GOT3 (cell line): ENCODE measurements at places on chromosomes 11 and 22.

- DNase-seq, result no peak
Observed at GRCh38 chr11:12312132-12312531, 65.2 kb upstream of the PARVA start.

- DNase-seq, result no peak
Observed at GRCh38 chr11:60485987-60486386, 6.6 kb upstream of the MS4A12 start.

DNA sequence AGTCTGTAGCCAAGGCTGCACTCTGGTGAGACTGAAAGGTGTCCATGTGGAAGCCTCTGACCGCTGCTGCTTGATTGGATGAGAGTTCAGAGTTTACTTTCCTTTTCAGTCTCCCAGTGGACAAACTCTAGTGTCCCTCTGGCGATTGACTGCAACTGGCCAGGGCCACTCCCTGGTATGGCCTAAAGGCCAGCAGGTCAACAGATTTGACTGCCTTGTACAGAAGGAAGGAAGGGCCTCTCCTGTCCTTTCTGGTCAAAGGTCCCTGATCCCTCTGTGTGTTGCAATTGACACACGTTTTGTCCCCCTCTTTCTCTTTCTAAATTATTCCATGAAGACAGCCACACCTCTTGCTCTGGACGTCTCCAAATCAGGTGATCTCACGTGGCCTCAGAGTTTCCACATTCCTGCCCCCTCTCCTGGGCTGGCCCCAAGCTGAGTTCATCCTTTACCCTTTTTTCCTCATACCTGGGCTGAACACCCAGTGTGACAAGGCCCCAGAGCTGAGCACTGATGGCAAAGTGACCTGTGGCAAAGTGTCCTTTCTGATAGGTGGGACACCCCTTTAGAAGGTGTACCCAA, 18.7 kb upstream of the FBLN1 start:
- DNase-seq, result no peak

GRCh38 chr22:43969989-43970755, 14.9 kb downstream of the SAMM50 start:
- no peak for DNase-seq

GRCh38 chr11:118574636-118575035, 2.4 kb downstream of the ARCN1 start:
- DNase-seq, result no peak

GRCh38 chr11:75514596-75514995, 11.1 kb downstream of the GDPD5 start:
- no peak for DNase-seq

DNA sequence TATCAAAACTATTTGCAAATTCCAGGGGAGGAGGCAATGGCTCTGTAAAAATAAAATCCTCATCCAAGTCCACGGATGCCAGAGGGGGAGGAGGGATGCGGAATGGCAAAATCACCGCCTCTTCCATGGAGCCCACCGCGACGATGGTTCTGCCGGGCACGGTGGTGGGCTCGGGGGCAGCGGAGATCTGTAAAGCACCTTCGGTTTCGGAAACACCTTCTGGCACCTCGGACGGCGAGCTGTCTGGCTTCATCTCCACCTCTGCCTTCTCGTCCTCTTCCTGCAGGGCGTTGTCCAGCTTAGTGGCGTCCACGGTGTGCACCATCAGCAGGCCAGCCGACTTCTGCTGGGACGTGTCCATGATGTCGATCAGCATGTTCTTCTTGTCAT, 87.7 kb downstream of the CTTN start:
- no peak for DNase-seq

DNA sequence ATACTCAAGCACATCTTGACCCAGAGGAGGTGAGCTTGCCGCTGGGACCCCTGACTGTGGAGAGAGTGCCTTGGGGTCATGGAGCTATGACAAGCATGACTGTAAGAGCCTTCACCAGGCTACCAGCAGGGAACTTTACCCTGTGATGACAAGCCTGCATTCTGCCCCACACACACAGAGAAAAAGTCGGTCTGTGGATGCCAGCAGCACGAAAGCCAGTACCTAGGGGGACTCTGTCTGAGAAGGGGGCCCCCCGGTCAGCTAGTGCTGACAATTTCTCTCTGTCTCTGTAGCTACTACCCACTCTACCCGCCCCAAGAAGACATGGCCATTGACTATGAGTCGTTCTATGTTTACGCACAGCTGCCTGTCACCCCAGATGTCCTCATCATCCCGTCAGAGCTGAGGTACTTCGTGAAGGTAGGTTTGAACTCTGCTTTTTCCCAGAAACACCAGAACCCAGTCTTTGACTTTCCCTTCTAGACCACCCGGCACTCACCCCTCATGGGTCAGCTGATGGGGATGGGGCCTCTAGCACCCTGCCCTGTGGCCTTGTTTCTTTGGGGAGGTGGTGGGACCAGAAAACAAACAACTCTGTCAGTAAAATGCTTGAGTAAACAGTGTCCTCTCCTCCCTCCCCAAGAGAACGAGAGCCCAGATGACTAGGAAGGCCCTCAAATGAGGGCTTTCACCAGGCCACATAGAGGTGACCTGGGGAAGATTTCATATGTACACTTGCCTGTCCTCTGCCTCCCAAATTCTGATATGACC, 18.9 kb upstream of the CDC42EP2 start:
- no peak for DNase-seq

DNA sequence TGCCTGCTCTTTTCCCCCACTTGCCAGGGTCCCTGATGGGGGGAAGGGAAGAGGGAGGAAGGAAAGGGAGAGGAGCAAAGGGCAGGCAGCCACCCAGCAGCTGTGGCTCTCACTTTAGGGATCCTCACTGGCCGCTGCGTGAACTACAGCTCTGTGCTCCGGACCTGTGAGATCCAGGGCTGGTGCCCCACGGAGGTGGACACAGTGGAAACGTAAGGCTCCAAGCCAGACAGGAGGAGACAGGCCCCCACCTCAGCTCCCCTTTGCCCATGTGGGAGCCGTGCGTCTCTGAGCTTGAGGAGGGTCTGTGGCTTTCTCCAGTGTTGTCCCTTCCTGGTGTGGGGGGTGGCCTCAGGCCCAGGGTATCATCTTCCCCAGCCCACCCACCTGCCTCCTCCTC, 9.9 kb downstream of the P2RX3 start:
- DNase-seq, result no peak

GRCh38 chr11:70270104-70270876, at the start of gene PPFIA1:
PPFIA1 (plus strand) TSS chr11:70270690; CDS start chr11:70272173, 1,483 bp downstream.
- DNase-seq, result peak; percentile 72

DNA sequence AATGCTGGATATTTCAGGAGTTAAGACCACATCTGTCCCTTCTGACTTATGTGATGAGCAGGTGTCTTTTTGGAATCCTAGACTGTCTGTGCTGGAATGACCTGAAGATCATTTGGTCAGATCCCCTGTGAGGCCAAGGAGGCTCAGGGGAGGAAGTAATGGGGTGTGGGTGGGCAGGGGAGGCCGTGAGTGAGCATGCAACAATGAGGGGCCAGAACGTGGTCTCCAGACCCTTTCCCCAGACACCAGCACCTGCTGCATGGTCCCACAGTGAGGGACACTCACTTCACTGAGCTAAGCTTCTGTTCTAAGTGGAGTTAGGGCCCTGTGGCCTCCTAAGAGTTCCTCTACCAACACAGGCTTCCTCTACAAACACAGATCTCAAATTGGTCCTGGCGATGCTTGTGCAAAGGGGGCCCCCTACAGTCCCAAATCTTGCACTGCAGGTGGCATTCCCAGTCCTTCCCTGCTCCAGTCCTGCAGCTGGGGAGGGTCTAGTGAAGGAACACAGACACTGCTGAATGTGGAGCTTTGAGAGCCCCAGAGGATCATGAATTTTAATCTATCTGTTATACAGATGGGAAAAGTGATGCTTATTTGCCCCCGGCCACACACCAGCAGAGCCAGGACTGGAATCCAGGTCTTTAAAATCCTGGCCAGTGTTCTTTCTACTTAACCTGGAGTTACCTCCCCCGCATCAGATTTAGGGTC, 7.4 kb downstream of the USP2 start:
- DNase-seq, result peak; percentile 4

GRCh38 chr11:134628426-134628825, 216.4 kb upstream of the B3GAT1 start:
- no peak for DNase-seq

DNA sequence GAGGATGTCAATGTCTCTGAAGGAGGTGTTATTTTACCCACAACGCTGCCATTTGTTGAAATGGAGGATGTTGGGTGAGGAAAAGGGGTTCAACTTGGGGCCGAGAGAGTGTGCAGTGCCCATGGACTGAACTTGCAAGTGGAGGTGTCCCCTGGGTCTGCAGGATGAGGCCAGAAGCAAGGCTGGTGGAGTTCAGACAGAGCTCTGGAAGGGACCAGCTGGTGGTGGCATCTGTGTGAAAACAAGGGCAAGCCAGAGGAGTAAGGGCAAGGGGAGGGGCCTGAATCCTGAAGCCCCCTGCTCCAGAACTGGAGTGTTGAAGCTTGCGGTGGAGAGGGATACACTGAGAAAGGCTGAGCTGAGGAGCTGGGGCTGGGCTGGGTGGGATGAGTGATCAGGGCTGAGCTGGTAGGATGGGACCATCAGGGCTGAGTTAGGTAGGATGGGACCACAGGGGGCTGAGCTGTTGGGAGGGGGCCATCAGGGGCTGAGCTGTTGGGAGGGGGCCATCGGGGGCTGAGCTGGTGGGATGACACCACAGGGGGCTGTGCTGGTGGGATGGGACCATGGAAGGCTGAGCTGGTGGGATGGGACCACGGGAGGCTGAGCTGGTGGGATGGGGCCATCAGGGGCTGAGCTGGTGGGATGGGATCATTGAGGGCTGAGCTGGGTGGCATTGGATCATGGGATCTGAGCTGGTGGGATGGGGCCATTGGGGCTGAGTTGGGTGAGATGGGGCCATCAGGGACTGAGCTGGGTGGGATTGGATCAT, 13.4 kb upstream of the CTSD start:
- no peak for DNase-seq

DNA sequence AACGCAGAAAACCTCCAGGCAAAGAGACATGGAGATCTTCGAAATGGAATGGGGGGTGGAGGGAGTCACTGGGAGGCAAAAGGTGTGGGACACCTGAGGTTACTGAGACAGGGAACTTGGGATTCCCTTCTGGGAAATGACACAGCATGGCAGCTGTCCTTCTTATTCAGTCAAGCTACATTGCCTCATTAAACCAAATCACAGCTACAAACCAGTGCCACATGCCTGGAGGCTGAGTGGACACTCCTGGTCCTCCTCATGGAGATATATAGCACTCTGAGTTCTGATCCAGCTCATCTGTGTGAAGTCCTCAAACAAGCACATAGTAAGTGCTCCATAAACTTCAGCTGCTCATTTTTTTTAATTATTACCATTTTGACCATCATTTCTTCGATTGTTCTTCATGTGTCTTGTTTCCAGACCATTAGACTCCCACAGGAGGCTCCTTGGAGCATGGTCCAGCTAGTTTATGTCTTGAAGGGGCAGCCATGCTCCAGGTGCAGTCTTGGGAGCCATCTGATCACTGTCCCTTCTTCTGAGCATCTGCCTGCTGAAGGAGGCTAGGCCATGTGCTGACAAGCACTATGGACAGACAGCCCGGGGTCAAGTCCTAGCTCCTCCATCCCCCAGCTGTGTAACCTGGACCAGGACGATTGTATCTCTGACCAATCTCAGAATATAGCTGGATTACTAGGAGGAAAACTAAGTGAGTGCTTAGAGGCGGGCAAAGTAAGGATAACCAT, 9.7 kb upstream of the FXYD2 start:
- no peak for DNase-seq

DNA sequence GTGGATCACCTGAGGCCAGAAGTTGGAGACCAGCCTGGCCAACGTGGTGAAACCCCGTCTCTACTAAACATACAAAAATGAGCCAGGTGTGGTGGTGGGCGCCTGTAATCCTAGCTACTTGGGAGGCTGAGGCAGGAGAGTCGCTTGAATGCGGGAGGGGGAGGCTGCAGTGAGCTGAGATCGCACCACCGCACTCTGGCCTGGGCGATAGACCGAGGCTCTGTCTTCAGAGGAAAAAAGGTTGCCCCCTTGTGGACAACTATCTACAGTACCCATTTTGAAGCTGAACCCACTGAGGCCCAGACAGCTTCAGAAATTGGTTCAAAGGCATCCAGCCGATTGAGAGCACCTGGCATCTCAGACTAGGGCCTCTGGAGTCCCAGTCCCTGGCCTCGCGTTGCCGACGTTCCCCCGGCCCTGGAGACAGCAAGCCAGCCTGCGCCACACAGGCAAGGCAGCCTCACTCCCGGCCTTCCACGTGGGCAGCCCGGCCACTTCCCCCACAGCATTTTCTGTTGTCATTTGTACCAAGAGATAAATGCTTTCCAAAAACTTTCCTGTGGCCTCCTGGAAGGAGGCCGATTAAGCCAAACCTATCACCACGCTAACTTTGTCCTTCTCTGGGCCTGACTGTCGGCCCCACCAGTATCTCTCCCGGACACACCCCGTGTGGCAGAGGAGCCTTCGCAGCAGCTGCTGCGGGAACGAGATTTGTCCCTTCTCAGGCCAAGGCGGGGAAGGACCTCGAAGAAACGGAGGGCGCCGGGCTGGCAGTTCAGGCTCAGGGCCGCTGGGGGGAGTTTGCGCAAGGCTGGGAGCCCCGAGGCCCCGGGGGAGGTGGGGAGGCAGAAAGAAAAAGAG, 82.8 kb downstream of the FLI1 start:
- DNase-seq, result no peak

- no peak for DNase-seq
Observed at GRCh38 chr11:61996933-61997332, 29.5 kb upstream of the FTH1 start.

DNA sequence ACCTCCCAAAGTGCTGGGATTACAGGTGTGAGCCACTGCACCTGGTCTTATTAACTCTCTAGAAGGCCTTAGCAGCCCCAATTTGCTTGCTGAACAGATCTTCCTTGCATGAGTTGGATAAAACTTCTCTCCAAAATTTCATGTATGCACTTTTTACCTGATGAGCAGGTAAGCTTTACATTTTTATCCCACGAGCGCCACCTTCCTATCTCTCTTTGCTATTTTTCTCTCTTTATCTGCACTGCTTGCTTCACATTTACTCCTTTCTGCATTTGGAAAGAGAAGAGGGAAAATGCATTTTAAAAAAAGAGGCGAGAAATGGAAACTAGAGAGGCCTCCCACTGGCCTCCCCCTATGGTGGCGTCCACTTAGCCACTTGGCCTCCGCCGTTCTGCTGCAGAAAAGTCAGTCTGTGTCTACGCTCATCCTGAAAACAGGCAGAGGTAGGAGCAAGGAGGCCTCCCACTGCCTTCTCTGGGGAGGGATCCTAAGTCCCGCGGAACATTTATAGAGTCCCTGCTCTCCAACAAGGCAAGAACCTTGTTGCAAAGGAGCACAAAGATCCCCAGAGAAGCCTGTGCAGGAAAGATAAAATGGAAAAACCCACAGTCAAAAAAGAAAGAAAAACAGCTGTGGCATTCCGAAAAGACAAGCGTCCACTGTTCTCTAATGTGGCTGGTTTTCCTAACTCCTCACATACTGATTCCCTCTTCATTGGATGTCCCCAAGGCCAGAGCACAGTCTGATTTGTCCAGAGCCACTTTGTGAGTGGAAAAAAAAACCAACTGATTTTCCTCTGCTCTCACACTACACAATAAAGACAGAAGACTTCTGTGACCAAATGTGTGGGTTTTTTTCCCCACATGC, 62.2 kb upstream of the INCENP start:
- DNase-seq, result no peak

- DNase-seq, result no peak
Observed at GRCh38 chr11:46336563-46337180, 10.6 kb upstream of the DGKZ start.
